ENCODE measurements at places on chromosomes 4 and X.

- DNase-seq, result no peak
Observed at GRCh38 chr4:111781611-111782010, 363.6 kb upstream of the FAM241A start.

DNA sequence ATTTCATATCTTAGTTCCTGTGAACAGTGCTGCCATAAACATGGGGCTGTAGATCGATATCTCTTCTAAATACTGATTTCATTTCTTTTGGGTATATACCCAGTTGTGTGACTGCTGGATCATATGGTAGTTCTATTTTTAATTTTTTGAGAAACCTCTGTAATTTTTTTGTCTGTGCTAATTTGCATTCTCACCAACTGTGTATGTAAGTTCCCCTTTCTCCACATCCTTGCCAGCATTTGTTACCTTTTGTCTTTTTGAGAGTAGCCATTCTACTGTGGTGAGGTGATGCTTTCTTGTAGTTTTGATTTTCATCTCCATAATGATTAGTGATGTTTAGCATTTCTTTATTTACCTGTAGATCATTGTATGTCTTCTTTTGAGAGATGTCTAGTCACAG is 2086.5 kb upstream of the TENM3 start:
- DNase-seq, result no peak

DNA sequence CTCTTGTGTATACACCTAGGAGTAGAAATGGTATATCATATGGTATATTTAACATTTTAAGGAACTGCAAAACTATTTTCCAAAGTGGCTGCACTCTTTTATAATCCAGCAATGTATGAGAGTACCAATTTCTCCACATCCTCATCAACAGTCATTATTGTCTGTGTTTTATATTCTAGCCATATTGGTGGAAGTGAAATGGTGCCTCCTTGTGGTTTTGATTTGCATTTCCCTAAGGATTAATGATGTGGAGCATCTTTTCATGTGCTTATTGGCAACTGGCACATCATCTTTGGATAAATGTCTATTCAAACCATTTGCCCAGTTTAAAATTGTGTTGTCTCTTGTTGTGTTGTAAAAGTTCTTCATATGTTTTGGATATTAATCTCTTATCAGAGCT is 9.6 kb downstream of the BMP15 start:
- DNase-seq, result no peak

GRCh38 chr4:144411119-144411518 is 234.8 kb upstream of the HHIP start:
- no peak for DNase-seq

DNA sequence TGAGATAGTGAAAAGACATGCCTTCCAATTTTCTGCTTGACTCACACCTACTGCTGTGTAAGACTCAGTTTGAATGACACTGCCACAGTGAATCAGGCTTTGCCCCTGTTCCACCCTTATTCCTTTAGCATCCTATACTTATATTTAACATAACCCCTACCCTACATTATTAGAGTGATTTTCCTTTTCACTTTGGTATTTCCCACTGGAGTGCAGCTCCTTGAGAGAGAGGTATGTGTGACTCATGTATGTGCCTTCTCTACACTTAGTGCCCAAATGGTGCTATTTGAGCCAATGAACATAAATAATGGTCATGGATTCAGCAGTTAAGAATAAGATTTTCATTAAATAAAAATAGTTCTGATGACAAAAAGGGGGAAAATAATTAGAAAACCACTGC is 69.5 kb downstream of the RRAGB start:
- DNase-seq, result no peak

DNA sequence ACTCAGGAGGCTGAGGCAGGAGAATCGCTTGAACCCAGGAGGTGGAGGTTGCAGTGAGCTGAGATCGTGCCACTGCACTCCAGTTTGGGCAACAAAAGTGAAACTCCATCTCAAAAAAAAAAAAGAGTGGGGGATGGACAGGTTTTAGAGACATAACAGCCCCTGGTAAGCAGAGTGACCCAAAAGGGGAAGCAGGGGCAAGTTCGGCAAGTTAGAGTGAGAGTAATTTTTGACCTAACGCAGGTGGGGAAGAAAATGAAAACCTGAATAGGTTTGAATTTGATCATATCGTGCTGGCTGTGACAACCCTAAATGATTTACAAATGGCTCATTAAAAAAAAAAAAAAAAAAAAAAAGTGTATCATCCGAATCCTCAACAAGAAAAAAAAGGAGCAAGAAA is 25.7 kb upstream of the TMEM131L start:
- no peak for DNase-seq

DNA sequence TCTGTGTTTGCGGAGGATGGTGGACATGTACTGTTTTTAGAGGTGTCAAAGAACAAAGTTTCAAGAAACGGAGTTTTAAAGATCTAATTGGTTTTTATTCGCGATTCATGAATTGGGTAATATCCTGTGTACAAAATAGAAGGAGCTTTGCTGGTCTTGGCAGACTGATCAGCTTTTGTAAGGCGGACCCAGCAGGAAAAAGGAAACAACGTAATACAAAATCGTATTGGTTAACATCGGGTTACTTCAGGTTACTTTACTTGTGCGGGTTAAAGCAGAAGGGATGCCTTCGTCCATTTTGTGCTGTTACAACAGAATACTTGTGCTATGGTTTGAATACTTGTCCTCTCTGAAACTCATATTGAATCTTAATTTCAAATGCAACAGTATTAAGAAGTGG is 11.4 kb upstream of the NYX start:
- no peak for DNase-seq

- no peak for DNase-seq
Observed at GRCh38 chr4:100848841-100849240, 331.0 kb upstream of the EMCN start.

DNA sequence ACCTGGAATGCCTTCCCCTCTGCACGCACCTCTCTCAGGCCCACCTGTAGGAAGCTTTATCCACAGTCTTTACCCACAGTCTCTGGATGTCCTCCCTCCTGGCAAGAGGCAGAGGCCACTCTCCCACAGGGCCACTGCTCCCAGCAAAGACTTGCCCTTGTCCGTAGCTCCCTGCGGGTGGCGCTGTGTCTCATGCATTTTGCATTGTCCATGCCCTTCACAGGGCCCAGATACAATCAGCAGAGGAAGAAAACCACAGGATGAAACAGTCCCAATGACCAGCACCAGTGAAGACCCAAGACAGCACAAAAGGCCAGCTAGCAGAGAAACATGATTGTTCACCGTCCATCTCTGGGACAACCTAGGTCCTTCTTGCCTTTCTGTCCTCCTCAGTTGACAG is 2.1 kb upstream of the NSG1 start:
- DNase-seq, result no peak

- no peak for DNase-seq
Observed at GRCh38 chr4:94689155-94689860, 68.4 kb upstream of the BMPR1B start.

- no peak for DNase-seq
Observed at GRCh38 chr4:141016117-141016798, 117.0 kb downstream of the RNF150 start.

DNA sequence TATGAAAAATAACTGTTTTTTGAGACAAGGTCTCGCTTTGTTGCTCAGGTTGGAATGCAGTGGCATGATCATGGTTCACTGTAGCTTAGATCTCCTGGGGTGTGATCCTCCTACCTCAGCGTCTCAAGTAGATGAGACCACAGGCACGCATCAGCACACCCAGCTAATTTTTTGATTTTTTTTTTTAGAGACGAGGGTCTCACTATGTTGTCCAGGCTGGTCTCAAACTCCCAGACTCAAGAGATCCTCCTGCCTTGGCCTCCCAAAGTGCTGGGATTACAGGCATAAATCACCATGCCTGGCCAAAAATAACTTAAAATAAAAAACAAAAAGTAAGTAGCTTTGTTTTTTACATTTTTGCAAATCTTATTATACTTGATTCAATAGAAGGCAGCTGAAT is 63.3 kb downstream of the NOCT start:
- no peak for DNase-seq

- no peak for DNase-seq
Observed at GRCh38 chrX:129686422-129686948, 31.7 kb upstream of the APLN start.

DNA sequence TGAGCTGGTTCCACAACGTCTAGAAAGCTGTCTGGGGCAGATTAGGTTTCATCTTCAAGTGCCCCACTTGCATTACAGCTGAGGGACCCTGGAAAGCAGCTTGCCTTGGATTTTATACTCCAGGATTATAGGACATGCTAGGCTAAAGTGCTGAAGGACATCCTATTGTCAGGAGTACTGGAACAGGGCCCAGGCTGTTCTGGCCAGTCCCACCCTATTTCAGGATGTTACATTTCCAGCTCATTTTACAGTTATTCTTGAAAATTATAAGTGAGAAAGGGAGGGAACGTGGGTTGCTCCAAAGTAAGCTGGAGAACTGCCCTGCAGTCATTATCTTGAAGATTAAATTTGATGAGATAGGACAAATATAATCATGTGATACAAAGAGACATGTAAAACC is 71.0 kb upstream of the UGT8 start:
- no peak for DNase-seq

DNA sequence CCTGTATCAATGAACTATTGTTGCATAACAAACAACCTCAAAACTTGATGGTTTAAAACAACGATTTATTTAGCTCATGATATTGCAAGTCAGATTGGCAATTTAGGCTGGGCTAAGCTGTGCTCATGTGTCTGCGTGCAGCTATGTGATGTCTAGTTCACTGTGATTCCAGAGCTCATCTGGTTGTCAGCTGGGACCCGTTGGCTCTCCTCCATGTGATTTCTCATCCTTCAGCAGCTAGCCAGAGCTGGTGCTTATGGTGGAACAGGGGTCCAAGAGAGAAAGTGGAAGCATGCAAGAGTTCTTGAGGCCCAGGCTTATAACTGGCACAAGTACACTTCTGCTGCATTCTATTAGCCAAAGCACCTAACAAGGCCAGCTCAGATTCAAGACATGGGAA is 28.8 kb upstream of the TRPC3 start:
- no peak for DNase-seq

DNA sequence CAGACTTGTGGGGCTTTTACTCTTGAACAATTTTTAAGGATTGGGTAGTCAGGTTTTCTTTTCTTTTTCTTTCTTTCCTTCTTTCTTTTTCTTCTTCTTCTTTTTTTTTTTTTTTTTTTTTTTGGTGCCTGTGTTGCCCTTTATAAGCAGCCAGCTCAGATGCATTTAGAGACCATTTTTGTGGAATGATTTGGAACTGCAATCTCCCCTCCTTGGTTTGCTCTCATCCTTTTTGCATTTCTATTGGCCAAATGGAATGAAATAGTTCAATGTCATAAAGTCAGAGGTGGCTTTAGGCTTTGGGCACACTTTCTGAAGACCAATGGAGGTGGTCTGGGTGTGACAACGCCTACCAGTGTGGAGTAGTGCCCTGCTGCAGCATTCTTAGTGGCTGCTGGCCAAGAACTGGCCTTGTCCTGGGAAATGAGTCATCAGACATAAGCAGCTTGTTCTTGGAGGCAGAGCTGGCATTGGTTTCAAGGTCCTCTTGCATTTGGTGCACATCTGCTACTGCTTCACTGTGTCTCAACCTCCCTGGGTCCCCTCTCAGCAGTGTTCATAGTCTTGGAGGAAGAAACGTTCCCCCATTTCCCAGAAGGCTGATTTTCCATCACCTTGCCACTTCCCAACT is 84.5 kb downstream of the CT47B1 start:
- no peak for DNase-seq

GRCh38 chrX:76920607-76921006 is 493.1 kb downstream of the MAGEE1 start:
- DNase-seq, result no peak

- DNase-seq, result no peak
Observed at GRCh38 chrX:151085207-151085606, 91.2 kb upstream of the GPR50 start.

DNA sequence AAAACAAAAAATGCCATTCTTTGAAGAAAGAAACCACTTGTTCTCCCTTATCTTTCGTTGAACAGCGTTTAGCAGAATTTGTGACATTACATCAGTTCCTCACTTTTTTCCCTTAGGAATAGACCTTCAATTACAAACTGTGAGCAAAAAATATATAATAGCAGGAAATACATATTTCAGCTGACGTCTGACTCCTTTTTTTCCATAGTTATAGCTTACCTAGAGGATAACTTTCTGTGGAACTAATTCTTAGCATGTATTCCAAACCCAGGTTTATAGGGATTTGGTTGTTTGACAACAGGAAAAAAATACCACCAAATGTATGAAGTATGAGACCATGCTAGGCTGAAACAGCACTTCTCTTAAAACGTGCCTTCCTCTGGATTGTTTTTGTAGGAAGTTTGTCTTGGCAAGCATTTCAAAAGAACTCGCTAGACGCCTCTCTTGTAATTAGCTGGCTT is 2.0 kb upstream of the LIMCH1 start:
- no peak for DNase-seq

DNA sequence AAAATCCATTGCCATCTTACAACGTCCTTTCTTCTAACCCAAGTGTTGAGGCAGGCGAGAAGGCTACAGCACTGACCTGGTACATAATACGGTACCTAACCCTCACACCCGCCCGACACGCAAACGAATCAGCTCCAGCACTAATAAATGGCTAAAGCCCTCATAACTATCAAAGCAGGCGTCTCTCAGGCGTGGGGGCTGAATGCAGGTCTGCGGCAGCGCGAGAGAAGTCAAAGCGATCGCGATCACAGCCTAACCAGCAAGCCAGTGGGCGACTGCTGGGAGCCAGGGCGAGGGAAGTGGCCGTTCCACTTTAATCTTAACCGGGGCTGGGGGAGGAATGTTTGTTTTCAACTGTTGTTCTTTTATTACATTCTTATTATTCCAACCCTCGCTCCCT is 1.5 kb downstream of the CDX4 start:
- no peak for DNase-seq

- DNase-seq, result no peak
Observed at GRCh38 chrX:129987871-129988270, 5.4 kb downstream of the BCORL1 start.

DNA sequence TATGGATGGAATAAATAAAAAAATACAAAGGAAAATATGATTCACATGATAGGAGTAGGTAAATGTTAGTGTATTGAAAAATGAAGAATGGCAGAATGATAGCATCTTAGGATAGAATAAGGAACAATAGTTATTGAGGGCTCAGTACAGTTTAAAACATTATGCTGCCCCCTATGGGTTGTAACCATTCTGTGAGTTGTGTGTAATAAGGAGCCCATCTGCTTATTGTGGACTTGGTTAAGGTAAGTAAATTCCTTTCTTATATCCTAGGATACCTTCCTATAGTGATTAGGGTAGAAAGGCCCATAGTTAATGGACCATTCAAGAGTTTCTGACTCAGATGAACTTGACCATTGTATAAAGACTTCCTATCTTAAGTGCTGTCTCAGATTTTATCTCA is 195.8 kb downstream of the PDHA2 start:
- no peak for DNase-seq

DNA sequence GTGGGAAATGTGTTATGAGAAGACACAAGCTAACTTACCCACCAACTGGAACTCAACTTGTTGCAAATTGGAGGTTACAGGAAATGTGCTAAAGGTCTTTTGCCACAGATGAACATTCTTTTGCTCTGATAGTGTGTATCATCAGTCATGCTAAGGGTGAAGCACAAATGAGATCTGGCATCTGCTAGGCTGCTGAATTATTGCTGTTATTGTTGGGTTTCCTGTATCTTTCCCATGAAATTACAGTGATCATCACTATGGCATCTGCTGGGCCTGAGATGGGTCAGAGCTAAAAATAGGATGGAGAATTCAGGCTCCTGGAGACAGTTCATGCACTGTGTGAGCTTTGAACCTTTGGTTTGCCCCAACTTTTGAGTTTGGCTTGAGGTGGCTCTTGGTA is 124.5 kb downstream of the NPNT start:
- no peak for DNase-seq

Measured in effector CD4-positive, alpha-beta T cell (primary cell).